Right forelimb (tissue), 1 donor: ENCODE measurements at places on chromosomes 7 and 10.

DNA sequence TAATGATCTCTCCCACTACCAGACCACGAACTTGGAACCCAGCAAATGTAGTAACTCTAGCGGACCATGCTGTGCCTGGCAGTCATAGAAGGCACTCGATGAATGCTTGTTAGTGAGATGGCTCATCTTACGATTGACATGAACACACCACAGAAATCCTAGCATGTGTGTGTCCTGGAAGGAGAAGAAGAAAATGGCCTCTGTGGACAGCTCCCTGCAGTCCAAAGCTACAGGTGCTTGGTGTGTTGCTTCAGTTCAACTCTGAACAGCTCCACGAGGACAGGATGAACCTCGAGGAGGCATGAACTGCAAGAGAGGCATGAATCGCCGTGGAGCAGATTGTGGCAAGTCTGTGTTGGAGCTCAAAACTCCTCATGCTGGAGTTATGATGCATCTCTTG is 93.5 kb downstream of the KLF6 start:
- no peak for DNase-seq

GRCh38 chr10:30489346-30489745 is 55.4 kb downstream of the MAP3K8 start:
- DNase-seq: no peak

DNA sequence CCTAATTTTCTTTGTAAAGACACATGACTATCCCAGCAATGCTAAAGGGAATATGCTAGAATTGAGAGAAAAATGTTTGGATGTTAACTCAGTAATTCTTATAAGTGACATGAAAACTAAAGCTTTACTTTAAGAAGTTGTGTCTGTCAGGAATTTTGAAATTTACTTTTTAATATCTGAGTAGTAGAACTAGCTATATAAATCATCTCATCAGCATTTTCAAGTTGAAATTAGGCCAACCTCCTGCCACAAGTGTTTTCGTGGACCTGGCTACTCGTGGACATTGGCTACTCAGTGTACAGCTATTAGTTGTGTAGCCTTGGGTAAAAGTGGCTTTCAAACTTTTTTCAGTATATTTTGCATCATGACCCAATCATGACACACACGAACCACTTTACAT is 70.5 kb downstream of the ADD3 start:
- DNase-seq: no peak

GRCh38 chr7:32047075-32047474 is 23.1 kb downstream of the PDE1C start:
- no peak for DNase-seq

GRCh38 chr7:27686315-27686714 is 23.6 kb upstream of the HIBADH start:
- DNase-seq: no peak

DNA sequence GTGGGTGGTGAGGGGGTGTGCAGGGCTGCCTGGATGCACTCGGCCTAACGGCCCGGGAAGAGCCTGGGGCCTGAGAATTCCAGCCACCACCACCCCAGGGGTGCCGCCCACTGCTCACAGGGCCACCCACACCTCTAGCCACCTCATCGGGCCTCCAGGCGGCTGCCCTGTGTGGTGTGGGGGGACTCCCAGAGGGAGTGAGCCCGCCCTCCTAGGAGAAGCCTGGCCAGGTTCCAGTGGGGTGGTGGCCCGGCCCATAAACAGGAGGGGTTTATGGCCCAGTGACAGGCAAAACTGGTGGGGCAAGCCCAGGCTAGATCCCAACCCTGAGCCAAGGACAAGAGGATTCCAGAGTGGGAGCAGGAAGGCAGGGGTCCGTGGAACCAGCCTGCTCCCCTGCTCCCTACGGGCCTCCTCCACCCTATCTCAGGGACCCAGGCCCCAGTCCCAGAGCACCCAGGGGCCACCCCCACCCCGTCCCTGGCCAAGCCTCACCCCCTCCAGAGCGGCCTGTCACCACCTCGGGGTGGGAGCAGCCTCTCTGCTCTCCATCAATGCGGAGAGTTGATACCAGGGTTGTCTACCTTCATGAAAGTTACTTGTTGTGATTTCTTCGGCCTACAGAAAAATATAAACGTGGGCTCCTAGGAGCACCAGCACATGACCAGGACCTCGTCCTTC is 20.2 kb upstream of the PDGFA start:
- no peak for DNase-seq

- no peak for DNase-seq
Measured at GRCh38 chr10:792083-792791, 102.8 kb upstream of the DIP2C start.

DNA sequence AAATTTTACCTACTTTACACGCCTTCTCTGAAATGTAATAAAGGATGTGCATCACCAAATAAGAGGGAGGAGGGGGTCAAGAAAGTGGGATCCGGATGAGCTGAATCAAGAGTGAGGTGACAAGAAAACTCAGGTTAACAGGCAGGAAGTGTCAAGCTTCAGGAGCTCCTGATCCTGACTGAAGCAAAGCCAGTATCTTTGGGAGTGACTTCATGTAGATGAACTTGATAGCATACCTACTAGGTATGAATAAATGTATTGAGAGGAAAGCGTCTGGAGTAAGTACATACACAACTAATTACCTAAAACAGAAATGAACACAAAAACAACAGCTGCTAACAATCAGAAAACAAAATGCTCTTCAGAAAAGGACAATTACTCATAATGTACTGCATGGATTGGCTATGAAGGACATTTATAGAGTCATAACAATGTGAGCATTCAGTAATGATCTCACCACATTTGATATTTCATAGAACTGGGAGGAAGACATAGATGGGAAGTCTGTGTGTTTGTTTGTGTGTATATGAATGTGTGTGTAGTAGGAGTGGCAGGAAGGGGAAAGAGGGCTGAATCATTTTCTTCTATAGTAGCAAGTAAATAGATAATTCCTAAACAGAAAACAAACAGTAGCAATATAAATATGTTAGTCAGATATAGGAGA is 29.4 kb downstream of the PRKG1 start:
- DNase-seq: no peak

- DNase-seq: no peak
Measured at GRCh38 chr10:113928830-113929229, 74.4 kb downstream of the NHLRC2 start.

- no peak for DNase-seq
Measured at GRCh38 chr10:1467334-1468076, 269.8 kb downstream of the ADARB2 start.

GRCh38 chr7:50803359-50804337 is 21.0 kb upstream of the GRB10 start:
- DNase-seq: no peak

DNA sequence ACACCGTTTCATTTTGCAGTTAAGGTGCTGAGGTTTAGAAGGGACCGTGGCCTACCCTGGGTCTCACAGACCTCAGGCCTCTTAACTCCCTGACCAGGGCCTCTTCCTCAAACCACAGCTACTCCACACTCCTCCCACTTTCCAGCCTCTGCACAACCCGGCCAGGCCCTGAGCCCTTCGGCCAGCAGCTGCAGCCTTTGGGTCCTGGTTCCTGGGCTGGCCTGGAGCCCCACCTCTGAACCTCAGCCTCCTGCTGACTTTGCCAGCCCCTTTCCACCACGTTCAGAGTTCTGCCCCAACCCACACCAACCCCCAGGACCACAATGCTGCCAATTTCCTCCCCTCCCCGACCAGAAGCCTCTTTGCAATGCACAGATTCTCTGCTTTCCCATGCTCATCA is 84.1 kb downstream of the VOPP1 start:
- no peak for DNase-seq
